ENCODE measurements at places on chromosomes 5 and 9.

DNA sequence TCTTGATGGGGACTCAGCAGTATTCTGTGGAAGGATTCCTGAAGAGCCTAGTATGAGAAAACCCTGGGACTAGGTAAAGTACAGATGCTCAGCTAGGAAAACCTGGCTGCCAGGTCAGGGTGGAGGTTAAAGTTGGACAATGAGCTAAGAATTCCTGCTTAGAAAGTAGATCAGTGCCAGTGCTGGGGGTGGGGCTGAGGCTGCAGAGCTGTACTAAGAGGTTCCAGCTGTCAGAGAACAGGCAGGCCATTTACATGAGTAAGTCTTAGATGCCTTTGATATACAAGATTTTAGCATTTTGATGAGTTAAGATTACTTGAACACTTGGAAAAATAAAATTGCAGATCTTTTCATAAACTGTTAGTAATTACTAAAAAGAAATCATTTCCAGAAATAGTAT lies 332.3 kb upstream of the NUDT12 start:
- no peaks in the 10 kb centered on the region for H3K27me3 ChIP-seq
- no peaks in the 10 kb centered on the region for H3K36me3 ChIP-seq
- H3K4me1 ChIP-seq: no peaks in the 10 kb centered on the region
- no peak overlapping the region for H3K4me3 ChIP-seq

DNA sequence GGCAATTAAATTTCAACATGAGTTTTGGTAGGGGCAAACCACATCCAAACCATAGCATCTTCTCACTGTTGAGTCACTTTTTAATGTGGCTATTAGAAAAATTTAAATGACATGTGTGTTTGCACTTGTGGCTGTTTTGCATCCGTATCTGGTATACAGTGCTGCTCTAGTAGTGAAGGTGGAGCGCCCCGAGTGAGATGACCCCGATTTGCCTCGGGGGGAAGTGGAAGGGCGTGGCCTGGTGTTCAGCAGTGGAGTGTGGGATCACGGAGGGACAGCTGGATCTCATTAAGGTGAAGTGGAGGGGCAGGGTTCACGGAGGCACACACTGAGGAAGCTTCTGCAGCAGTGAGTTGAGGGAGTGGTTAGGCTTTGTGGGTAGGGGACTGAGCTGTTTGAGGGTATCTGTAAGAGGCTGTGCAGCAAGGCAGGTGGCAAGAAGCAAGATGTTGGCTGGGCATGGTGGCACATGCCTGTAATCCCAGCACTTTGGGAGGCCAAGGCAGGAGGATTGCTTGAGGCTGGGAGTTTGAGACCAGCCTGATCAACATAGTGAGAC lies 6.2 kb upstream of the GMCL2 start:
- H3K4me3 ChIP-seq: no peak overlapping the region
- no peak overlapping the region for H3K27ac ChIP-seq
- peaks cover 19% of the 10 kb centered on the region for H3K27me3 ChIP-seq
- DNase-seq: no peak
- peaks cover 13% of the 10 kb centered on the region for H3K4me1 ChIP-seq
- H3K36me3 ChIP-seq: no peaks in the 10 kb centered on the region

DNA sequence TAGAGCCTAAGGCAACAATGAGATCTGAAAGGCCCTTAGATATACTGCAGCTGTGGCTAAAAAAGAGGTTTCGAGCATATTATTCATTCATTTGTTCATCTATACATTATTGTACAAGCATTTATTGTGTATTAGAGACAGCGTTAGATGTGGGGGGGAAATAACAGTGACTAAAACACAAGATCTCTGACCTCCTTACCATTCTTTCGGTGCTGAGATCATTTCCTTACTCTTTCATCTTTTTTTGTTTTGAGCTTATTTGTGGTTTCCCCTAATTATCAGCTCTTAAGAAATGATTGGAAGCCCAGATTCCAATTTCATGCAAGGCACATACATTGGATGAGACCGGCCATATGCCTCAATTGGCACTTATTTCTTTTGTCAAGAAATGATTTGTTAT lies 113.2 kb downstream of the SEC61B start:
- no peaks in the 10 kb centered on the region for H3K4me1 ChIP-seq
- no peak overlapping the region for H3K27ac ChIP-seq
- no peak for DNase-seq
- H3K27me3 ChIP-seq: peaks cover 5% of the 10 kb centered on the region

- no peak overlapping the region for H3K27ac ChIP-seq
- no peak for DNase-seq
- H3K36me3 ChIP-seq: no peaks in the 10 kb centered on the region
- no peaks in the 10 kb centered on the region for H3K4me1 ChIP-seq
- no peak overlapping the region for H3K4me3 ChIP-seq
- no peaks in the 10 kb centered on the region for H3K27me3 ChIP-seq
Observed at GRCh38 chr5:92991581-92992067, 589.4 kb downstream of the NR2F1-AS1 start.

GRCh38 chr5:129377504-129377903 lies 82.6 kb upstream of the ADAMTS19 start:
- no peaks in the 10 kb centered on the region for H3K36me3 ChIP-seq
- H3K27me3 ChIP-seq: no peaks in the 10 kb centered on the region
- H3K4me3 ChIP-seq: no peak overlapping the region
- H3K4me1 ChIP-seq: no peaks in the 10 kb centered on the region
- DNase-seq: no peak
- no peak overlapping the region for H3K27ac ChIP-seq

GRCh38 chr9:110255034-110255462 lies 1.3 kb downstream of the TXN start:
- peaks cover 50% of the 10 kb centered on the region for H3K36me3 ChIP-seq
- peak overlapping the region; percentile 98 for H3K27ac ChIP-seq
- H3K4me1 ChIP-seq: peaks cover 68% of the 10 kb centered on the region

DNA sequence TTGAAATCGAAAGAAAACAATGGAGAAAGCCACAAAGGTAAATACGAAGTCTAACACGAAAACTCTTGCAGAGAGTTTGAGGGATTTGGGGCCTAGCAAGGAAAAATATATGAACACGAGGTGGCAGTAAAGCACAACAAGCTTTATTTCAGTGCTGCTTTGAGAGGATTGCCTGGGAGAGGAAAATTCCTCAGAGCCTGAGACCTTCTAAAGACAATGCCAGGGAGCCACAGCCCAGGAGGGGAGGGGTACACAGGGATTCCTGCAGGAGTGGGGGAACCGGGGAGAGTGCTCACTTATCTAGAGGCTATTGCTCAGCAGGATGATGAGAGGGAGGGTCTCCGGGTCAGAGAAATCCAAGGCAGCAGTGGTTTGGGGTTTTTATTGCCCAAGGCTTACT lies 134.9 kb upstream of the ADCY2 start:
- no peak overlapping the region for H3K4me3 ChIP-seq
- no peak for DNase-seq
- no peaks in the 10 kb centered on the region for H3K36me3 ChIP-seq
- H3K27ac ChIP-seq: no peak overlapping the region
- H3K4me1 ChIP-seq: no peaks in the 10 kb centered on the region
- H3K27me3 ChIP-seq: no peaks in the 10 kb centered on the region

DNA sequence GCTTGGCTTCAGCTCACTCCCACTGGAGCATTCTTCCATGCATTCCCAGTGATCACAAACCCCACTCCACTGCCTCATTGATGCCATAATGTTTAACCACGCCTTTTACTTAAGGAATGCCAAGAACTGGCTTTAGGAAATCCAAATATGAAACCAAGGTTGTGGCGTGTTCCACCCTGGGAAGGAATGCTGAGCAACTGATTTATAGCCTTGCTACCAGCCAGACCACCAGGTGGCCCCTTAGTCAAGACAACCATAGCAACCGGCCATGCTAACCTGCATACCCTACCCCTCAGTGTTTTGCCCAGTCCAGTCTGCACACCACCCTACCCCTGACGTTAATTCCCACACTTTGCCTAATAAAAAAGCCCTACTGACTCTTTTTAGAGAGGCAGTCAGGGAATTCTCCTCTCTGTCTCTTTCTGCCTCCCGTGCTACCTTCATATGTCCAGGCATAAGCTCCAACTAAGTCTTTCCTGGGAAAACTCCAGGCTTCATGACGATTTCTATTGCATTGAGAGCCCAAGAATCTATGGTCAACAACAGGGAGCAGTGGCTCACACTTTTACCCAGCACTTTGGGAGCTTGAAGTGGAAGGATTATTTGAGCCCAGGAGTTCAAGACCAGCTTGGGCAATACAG lies 27.0 kb upstream of the PRRC2B start:
- H3K27ac ChIP-seq: no peak overlapping the region
- no peaks in the 10 kb centered on the region for H3K36me3 ChIP-seq
- H3K4me3 ChIP-seq: no peak overlapping the region
- no peaks in the 10 kb centered on the region for H3K27me3 ChIP-seq

DNA sequence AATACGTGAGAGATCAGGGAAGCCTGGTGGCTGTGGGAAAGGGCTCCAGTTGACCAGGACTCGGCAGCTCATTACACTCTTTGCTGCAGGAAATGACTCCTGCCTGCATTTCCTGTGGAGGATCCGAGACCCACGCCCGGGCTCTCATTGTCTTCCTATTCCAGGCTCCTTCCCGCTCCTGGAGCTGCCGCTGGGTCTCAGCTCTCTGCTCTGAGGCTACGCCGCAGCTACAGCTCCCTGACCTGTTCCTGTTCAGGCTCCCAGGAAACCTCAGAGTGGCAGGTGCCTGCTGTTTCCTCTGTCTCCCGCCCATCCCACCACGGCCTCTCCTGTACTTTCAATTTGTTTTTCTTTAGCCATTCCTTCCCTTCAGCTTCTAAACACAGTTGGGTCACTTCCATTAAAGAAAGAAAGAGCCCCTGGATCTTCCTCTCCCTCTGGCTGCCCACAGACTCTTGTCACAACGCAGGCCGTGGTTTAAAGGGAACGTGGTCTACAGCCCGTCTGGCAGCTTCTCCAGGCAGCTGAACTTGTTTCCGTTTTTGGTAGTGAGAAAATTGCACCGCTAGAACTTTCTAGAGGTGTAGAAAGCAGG lies 71.5 kb downstream of the IL6ST start:
- peak overlapping the region; percentile 82 for H3K4me3 ChIP-seq
- H3K36me3 ChIP-seq: no peaks in the 10 kb centered on the region
- no peak for DNase-seq
- H3K4me1 ChIP-seq: peaks cover 20% of the 10 kb centered on the region

- peaks cover 31% of the 10 kb centered on the region for H3K4me1 ChIP-seq
- no peak overlapping the region for H3K27ac ChIP-seq
- peaks cover 74% of the 10 kb centered on the region for H3K27me3 ChIP-seq
Observed at GRCh38 chr5:154470947-154471870, 6.8 kb downstream of the HAND1 start.

DNA sequence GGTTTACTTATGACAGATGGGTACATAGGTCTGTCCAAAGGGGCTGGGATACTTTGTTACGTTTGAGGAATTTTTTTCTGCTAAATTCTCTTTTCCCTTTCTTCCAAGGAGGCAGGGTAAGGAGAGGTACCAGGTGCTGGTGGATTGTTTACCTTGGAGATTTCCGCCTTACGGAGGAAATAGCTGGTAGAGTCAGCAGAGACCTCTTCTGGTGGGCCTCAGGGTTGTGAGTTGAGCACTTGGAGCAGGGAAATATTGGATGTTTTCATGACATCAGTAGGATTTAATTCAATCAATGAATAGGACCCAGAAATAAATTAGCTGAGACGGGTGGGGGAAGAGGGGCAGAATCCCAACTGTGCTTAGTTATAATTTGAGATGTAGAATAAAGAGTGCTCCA lies 60.0 kb upstream of the TAF11L2 start:
- H3K4me1 ChIP-seq: peaks cover 6% of the 10 kb centered on the region
- H3K4me3 ChIP-seq: no peak overlapping the region
- H3K36me3 ChIP-seq: no peaks in the 10 kb centered on the region
- H3K27ac ChIP-seq: no peak overlapping the region
- H3K27me3 ChIP-seq: peaks cover 1% of the 10 kb centered on the region
- DNase-seq: no peak

GRCh38 chr5:175712681-175713085 lies 54.8 kb downstream of the HRH2 start:
- no peaks in the 10 kb centered on the region for H3K27me3 ChIP-seq
- DNase-seq: no peak
- no peak overlapping the region for H3K4me3 ChIP-seq
- H3K36me3 ChIP-seq: peaks cover 27% of the 10 kb centered on the region

DNA sequence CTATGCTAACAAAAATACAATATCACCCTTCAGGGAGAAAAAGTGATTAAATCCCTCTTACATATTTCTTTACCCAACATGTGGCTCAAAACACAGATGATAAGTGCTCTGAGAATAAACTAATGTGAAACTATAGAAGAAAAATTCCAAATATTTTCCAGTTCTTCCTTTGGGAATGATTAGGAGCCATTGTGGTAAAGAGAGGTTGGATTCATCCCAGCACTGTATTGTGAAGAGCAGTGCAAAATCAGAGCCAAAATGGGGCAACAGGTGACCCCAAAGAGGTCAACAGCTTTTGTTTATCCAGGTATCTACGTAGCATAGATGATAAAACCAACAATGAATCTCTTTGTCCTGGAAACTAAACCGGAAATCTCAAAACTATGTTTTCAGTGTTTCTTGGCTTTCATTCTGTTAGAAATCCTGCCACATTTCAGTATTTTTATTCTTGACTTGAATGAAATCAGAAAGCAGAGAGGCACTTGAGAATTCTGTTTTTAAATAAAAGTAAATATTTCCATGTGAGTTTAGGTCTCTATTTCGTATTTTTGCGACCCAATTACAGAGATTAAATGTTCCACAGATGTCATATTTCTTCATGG lies 120.4 kb upstream of the FST start:
- no peak for DNase-seq
- H3K4me3 ChIP-seq: no peak overlapping the region
- H3K36me3 ChIP-seq: no peaks in the 10 kb centered on the region
- no peak overlapping the region for H3K27ac ChIP-seq
- H3K27me3 ChIP-seq: no peaks in the 10 kb centered on the region

GRCh38 chr5:116536316-116537083 lies 38.1 kb downstream of the SEMA6A start:
- no peaks in the 10 kb centered on the region for H3K27me3 ChIP-seq
- no peak for DNase-seq
- no peak overlapping the region for H3K4me3 ChIP-seq
- H3K4me1 ChIP-seq: no peaks in the 10 kb centered on the region

DNA sequence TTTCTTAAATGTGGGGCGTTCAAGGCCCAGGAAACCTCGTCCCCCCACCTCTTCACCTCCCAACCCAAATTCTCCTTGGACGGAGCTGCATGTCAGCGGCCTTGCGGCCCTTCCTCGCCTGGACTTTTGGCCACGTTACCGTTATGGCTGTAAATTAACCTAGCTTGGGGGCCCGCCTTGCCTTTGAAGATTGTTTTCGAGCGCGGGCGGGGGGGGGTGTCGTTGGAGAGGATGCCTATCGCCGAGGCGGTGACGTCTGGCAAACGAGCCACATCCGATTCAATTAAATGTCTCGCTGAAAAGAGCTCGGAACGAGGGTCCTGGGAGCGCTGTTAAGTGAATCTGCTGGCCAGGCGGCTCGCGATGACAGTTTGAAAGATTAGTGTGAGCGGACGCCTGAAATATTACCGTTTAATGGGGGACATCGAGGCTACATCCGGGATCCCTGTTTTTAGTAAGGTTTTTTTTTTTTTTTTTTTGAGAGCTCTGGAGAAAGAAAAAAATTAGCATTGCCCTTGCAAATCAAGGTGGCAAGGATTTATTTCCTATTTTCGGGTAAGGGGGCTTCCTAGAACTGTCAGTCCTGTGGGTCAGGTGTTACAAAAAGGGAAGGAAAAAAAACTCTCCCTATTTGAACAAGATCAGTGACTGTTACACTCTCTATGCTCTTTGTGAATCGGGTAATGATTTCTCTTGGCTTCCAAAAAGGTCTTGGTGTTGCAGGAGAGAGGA lies 2.3 kb upstream of the NKX2-5 start:
- no peak overlapping the region for H3K4me3 ChIP-seq
- H3K27me3 ChIP-seq: peaks cover 91% of the 10 kb centered on the region
- H3K36me3 ChIP-seq: no peaks in the 10 kb centered on the region
- DNase-seq: no peak

GRCh38 chr9:6870650-6871477 lies 113.1 kb downstream of the KDM4C start:
- H3K27ac ChIP-seq: no peak overlapping the region
- peaks cover 61% of the 10 kb centered on the region for H3K4me1 ChIP-seq
- H3K4me3 ChIP-seq: no peak overlapping the region
- H3K27me3 ChIP-seq: no peaks in the 10 kb centered on the region
- DNase-seq: no peak
- H3K36me3 ChIP-seq: peaks cover 29% of the 10 kb centered on the region
